ENCODE measurements at places on chromosomes 11 and 22.
A peak's percentile ranks its signal among the peaks of the same experiment; 100 is the strongest.

GRCh38 chr22:38075105-38075825, 8.7 kb downstream of the SLC16A8 start:
- DNase-seq = peak; percentile 56
- no peaks in the 10 kb centered on the region for H3K27me3 ChIP-seq
- peak overlapping the region; percentile 64 for H3K27ac ChIP-seq
- H3K4me3 ChIP-seq = no peak overlapping the region
- H3K36me3 ChIP-seq = no peaks in the 10 kb centered on the region

DNA sequence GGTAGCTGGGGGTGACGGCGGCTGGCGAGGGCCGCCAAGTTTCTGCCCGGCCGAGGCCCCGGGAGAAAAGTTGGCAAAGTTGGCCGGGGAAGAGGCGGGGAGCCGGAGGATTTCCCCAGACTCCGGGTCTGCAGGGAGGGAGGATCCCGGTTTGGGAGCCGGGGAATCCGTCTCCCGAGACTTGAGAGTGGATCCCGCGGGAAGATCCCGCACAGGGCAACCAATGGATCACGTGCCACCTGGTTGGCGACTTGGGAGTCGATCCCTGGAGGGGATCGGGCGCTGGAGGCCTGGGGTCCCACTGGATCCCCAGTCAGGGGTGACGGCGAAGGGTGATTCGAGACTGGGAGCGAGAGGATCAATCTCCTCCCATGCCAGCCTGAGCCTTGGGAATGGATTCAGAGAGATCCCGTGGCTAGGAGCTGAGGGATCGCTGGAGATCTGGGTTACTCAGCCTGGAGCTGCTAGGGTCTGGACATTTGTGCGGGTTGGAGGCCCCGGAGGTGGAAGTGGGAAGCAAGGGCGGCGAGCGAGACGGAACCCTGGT, 394 bp downstream of the KIAA1671 start:
- H3K4me3 ChIP-seq = peak overlapping the region; percentile 94
- no peaks in the 10 kb centered on the region for H3K36me3 ChIP-seq
- no peaks in the 10 kb centered on the region for H3K27me3 ChIP-seq

- no peak overlapping the region for H3K27ac ChIP-seq
- H3K4me3 ChIP-seq = no peak overlapping the region
- H3K4me1 ChIP-seq = no peaks in the 10 kb centered on the region
- peak; percentile 78 for DNase-seq
Observed at GRCh38 chr11:125923012-125923579, 18.8 kb downstream of the DDX25 start.

- DNase-seq = no peak
- H3K36me3 ChIP-seq = no peaks in the 10 kb centered on the region
- no peak overlapping the region for H3K27ac ChIP-seq
- H3K27me3 ChIP-seq = no peaks in the 10 kb centered on the region
- H3K4me3 ChIP-seq = no peak overlapping the region
Observed at GRCh38 chr11:46064221-46064620, 57.0 kb downstream of the PHF21A start.

Data from testis (tissue), 5 donors.